ENCODE measurements at places on chromosomes 16 and 17.

DNA sequence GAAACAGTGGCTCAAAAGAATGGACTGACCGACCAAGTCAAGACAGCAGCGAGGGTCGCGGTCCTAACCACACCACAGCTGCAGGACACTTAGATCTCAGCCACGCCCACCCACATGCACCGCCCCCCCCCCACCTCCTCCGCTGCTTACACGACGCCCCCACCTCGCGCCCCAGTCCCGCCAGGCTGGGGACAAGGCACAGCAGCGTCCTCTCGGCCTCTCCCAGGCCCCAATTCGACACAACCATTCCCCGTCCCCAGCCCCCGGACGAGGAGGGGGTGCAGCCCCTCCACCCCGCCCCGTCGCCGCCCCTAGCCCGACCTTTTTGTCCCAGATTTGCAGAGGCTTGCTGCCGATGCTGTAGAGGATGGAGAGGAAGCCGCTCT, 477 bp downstream of the CFAP20 start:
- peak; percentile 20 for DNase-seq

DNA sequence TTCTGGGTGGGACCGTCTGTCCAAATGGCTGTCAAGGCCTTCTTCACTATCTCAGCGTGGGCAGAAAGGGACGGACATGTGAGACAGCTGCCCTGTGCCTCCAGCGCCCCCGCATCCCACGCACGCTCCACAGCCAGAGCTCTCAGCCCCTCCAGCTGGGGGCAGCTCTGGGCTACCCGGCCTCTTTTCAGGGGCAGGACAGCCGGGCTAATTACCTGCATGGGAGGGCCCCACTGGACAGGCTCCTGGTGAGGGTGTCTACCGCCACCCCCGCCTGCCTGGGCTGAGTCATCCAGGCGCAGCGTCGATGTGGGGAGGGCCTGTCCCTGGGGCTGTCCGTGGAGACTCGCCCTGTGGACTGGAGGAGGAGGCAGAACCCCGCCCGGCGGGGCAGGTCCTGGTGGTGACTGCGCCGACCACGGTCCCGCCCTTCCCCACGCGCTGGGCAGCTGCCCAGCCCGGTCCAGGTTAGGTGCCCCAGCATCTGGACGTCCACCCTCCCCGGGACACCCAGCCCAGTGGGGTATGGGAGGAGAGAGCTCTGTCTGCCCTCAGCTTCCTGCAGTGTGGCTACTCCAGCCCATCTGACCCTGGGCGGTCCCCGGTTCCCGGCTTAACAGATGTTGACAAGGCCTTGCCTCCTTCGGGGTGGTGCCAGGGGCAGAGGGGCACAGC, 5.9 kb upstream of the METRNL start:
- no peak for DNase-seq

- no peak for DNase-seq
Observed at GRCh38 chr16:85858984-85859817, 39.8 kb upstream of the IRF8 start.

DNA sequence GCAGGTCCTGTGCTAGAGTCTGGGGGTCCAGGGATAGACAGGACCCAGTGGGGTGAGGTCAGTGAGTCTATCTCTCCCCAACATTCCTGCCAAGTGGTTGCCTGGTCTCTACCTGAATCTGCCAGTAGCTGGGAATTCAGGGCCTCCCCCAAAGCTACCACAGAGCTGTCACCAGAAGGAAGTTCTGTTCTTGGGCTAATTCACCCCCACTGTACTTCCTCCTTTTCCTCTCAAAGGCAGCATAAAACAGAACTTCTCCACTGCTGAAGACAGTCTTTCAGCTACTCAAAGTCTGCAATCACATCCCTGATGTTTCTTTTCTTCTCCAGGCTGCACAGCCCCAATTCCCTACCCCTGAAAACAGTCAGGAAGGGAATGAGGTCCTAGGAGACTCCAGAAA, 8.7 kb downstream of the CAMTA2 start:
- no peak for DNase-seq

DNA sequence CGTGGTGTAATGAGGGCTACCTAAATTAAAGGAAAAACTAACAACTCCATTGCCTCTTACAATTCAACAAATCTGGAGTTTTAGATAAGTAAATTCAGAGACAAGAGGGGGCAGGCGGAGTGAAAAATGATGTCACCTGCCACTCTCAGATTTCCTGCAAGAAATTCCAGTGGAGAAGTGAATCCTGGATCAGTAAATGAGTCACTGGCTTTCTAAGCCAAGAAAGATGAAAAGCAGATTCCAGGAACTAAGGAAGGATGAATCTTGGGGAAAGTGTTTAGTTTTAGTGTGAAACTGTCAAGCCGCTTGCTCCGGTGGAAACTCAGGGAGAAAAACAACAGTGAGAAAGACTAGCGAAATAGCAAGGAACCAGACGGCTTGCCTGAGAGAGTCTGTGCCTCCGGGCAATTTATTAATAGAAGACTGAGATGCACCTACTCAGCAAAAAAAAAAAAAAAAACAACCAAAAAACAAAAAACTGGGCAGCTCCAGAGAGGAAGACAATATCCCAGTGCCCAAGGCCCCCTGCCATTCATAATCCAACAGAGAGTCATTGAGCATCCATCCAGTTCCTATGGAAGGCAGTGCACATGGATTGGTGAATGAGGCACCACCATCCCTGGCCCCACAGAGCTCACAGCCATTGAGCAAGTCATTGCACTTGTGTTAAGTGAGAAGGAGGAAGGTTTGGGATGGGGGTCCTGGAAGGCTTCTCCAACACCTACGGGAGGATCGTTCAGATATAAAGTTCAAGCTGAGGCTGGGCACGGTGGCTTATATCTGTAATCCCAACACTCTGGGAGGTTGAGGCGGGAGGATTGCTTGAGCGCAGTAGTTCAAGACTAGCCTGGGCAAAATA, 12.1 kb upstream of the RIPOR1 start:
- no peak for DNase-seq

DNA sequence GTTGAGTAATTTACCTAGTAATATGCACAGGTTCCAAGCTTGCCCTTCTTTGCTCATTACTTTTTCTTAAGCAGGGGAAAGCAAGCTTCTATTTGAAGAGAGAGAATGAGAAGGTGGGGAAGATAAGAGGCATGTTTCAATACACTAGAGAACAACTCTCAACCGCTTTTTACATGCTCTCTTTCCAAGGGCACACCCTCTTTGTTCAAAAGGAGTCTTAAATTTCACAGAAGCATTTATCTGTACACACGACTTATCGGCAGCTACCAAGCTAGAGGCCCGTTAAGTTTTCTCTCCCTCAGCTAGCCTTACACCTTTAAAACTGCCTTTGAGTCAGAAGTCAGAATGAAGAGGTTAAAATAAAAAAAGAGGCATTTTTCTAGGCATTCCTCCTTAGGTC, 79.6 kb downstream of the STH start:
- no peak for DNase-seq

GRCh38 chr16:1278477-1278876, 22.6 kb downstream of the TPSD1 start:
- DNase-seq, result no peak

DNA sequence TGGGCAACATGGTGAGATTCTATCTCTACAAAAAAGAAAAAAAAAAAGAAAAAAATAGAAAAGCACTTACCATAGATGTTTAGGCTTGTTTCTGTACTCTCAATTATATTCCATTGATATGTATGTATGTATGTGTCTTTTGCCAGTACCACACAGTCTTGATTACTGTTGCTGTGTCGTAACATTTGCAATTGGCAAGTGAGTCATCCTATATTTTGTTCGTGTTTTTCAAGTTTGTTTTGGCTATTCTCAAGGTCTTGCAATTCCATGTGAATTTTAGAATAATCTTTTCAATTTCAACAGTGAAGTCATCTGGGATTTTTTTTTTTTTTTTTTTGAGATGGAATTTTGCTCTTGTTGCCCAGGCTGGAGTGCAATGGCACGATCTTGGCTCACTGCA, 19.3 kb downstream of the SPECC1 start:
- DNase-seq, result no peak

DNA sequence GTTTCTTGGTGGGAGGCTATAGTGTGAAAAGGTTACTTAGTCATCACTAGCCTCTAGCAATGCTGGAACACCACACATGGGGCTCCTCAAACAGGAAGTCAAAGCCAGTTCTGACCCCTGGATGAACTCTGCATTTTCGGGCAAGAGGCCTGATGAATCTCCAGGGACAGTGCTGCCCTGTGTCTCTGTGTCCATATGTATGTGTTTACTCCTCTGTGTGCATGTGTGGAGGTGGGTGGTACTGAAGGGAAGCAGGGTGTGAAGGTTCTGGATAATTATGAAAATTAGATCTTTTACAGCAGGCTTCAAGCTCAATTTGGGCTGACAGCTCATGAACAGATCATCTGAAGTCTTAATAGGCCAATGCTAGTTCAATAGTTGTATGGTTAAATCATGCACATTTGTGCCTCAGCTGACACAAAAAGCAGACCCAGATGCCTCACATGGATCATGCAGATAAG, 133.6 kb downstream of the SNX11 start:
- no peak for DNase-seq

- peak; percentile 8 for DNase-seq
Observed at GRCh38 chr16:71217506-71217905, 13.0 kb downstream of the HYDIN start.

DNA sequence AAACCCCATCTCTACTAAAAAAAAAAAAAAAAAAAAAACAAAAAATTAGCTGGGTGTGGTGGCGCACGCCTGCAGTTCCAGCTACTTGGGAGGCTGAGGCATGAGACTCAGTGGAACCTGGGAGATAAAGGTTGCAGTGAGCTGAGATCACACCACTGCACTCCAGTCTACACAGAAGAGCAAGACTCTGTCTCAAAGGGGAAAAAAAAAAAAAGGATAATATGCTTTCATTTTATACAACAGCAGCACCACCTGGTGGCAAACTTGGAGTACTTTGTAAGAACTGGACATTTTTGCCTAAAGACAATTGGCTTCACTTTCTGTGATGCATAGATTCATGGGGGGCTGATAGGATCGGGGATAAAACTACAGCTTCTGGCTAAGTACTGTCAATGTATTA, 8.5 kb downstream of the CHTF8 start:
- peak; percentile 30 for DNase-seq

DNA sequence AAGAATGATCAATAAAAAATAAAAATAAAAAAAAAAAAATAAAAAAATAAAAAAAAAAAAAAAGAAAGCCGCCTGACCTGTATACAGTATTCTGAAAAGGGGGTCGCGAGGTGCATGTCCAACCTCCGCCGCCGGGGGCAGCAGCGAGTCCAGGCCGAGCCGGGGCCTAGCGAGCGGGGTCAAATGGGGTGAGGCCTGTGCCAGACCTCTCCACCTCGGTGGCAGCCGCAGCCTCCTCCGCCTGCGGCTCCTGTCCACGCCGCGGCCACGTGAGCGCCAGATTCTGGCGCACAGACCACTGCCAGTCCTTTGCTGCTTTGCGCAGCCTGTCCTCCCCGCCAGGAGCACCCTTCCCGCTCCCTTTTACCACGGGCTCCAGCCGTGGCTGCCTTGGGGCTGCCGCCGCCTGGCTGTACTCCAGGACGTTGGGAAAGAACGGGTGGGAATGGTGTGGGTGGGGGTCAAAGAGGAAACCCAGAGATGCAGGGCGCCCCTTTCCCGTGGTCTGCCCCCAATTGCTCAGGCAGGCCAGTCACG, 2.4 kb upstream of the BCKDK start:
- no peak for DNase-seq

DNA sequence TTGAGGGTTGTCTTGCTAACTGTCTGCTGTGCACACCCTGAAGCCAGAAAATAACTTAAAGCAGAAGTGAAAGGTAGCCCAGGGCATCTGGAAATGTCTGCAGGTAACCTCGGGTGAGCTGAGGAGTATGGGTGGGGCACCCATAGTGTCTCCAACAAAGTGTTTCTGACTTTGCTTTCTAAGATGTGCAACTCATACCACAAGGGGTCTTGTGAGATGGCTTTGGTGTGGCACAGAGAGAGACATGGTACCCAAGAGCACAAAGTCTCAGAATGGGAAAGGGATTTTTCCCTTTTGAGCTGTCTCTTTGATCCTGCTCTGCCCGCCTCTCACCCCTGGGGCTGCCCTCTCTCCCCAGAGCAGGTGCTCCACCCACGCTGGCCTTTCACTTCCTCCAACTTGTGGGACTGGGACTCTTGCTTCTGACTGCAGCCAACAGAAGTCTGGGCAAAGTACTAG, 6.9 kb downstream of the CHD9 start:
- DNase-seq, result no peak

GRCh38 chr16:81560979-81561657, 116.5 kb downstream of the CMIP start:
- DNase-seq, result no peak

DNA sequence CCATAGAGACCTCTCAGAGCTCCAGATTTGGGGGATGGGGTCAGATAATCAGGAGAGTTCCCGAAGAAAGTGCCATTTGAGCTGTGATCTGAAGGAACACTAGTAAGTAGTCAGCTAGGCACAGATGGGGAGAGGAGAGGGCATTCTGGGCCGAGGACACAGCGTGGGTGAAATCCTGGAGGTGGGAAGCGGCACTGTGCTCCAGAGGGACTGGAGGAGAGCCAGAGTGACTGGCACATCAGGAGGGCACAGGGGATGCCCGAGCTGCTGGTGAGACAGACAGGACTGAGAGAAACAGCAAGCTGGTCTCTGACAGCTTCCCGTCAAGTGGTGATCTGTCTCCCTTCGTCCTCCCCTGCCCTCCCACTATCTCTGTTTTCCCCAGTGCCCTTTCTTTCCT, 40.6 kb downstream of the KNOP1 start:
- DNase-seq, result no peak

- DNase-seq, result no peak
Observed at GRCh38 chr16:87070657-87071056, 246.5 kb downstream of the C16orf95 start.

DNA sequence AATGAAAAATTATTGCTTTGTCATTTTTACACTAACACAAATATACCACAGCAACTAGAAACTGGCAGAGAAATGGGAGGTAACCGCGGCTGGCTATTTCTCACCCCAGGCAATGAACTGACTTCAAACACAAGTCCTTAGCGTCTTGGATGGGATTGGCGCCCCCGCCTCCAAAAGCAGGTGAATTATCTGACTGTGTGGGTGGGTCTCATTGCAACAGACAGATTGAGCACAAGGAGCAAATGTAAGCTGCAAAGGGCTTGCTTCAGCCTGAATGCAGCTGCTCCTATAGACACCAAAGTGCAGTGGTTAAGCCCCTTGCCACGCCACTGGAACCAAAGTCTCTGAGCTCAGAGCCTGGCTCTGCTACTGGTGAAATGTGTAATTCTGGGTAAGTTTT, 225.0 kb downstream of the XYLT1 start:
- no peak for DNase-seq

GRCh38 chr17:71180801-71181385, 939.9 kb upstream of the SOX9 start:
- peak; percentile 84 for DNase-seq

GRCh38 chr16:75459691-75460090, 4.8 kb downstream of the TMEM170A start:
- no peak for DNase-seq

DNA sequence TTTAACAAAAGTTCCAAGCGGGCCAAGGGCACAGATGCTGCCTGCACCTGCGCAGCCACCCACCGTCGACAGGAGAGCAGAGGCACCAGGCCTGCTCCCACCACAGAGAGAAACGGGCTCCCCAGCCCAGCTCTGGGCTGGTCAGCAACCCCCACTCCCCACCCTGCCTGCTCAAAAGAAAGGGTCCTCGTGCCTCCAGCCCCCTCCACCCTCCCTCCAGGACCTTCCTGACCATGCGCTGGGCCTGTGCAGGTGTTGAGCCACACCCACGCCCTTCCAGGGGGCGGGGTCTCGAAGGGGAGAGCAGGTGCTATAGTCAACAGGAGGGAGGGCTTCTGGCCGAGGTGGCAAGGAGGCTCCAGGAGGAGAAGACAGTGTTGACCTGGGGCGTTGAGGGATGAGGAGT, 25.3 kb downstream of the ZNF778 start:
- no peak for DNase-seq
